Omental fat pad (tissue), 4 donors: ENCODE measurements at places on chromosomes 7 and 10. TPM values are rescaled to one million over a fixed set of nuclear protein-coding genes. Genes with fewer than 3 reads are reported as not detected.

GRCh38 chr10:46233181-46233580 lies 53.6 kb upstream of the ANTXRL start:
- no peak for DNase-seq

The TMEM236 gene
- total RNA-seq: 3.3 TPM

DNA sequence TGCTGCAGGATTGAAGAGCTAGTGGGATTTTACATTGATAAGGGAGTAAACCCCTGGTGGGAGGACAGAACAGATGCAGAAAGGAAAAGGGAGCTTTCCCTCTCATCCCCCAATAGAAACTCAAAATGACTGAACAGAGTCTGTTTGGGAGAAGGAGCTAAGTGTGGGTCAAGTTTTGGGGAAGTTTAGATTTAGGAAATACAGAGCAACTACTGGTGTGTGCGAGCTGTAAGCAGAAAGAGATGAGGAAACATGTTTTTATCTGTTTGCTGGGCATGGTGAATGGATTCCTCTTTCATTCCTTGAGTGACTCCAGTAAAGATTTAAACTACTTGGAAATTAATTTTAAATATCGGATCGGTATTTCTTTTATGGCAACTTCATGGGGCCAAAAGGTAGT lies 132.7 kb downstream of the AOAH start:
- DNase-seq: no peak

The GLI3 gene
- 15.9 TPM for total RNA-seq

The HABP2 gene
- not detected for total RNA-seq

DNA sequence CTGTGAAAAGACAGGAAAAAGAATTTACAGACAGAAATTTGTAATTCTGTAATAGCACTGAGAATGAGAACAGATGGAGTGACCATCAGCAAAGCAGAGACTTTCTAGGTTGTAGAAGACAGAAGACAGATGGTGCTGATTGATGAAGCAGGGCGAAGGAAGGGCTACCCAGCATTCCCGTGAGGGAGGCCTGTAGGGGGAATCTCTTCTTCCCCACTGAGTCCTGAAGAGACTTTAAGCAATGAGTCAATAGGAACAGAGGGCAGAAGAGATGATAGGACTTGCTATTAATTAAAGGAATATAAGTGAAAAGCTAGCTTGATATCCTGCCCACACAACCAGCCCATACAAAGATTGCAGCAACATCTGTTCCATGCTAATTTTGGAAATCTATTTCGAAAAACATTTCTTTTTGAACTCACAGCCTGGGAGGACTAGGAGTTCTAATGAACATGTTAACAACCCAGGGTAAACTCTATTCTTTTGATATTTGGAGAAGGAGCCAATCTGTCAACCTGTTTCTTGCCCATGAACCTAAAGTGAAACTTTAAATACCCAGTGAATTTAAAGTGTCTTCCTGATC lies 44.1 kb downstream of the RALA start:
- DNase-seq: no peak

- no peak for DNase-seq
Observed at GRCh38 chr10:124007102-124007772, 86.2 kb downstream of the CHST15 start.

- no peak for DNase-seq
Observed at GRCh38 chr10:95253007-95253406, 37.8 kb downstream of the PDLIM1 start.

- DNase-seq: no peak
Observed at GRCh38 chr7:107130487-107131220, 38.1 kb upstream of the HBP1 start.

GRCh38 chr7:135808206-135808605 lies 59.6 kb upstream of the FAM180A start:
- no peak for DNase-seq

The OR6V1 gene
- total RNA-seq: not detected

The CCDC146 gene
- 6.9 TPM for total RNA-seq

DNA sequence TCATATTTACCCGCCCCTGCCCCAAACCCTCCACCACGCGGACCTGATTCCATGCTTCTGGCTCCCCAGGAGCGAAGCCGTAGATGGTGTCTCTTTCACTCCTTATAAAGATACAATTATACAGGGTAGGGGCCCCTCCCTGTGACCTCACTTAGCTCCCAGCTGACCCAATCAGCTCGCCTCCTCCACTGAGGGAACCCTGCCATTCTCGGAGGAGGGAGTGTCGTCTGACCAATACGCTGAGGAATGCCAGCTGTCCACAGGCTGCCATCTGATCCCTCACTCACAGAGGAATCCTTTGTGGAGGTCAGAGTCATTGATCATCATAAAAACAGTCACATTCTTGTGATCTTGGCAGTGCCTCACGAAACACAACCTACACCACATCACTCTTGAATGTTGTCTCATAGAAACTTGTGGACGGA lies 67.5 kb upstream of the INSIG1 start:
- no peak for DNase-seq

DNA sequence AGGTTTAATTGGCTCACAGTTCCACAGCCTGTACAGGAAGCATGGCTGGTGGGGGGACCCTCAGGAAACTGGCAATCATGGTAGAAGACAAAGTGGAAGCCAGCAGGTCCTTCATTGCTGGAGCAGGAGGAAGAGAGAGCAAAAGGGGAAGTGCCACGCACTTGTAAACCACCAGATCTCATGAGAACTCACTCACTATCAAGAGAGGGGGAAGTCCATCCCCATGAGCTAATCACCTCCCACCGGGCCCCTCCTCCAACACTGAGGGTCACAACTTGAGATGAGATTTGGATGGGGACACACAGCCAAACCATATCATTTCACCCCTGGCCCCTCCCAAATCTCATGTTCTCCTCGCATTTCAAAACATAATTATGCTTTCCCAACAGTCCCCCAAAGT lies 171.9 kb upstream of the CACNA2D1 start:
- no peak for DNase-seq

DNA sequence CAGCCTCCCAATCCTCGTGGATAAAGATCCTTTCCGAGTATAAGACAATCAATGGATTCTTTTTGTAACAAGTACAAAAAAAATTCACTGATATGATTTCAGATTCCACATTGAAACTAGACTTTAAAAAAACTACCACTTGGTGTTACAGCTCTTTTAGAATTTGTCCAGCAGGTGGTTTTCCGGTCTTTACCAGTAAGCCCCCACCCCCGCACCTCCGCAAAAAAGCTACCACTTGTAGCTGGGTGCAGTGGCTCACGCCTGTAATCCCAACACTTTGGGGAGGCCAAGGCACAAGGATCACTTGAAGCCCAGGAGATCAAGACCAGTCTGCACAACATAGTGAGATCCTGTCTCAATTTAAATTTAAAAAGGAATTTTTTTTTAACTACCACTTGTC lies 19.8 kb downstream of the IGF2BP3 start:
- no peak for DNase-seq

- DNase-seq: no peak
Observed at GRCh38 chr10:132595854-132596253, 58.3 kb downstream of the INPP5A start.

The AGMO gene
- 21.1 TPM for total RNA-seq

DNA sequence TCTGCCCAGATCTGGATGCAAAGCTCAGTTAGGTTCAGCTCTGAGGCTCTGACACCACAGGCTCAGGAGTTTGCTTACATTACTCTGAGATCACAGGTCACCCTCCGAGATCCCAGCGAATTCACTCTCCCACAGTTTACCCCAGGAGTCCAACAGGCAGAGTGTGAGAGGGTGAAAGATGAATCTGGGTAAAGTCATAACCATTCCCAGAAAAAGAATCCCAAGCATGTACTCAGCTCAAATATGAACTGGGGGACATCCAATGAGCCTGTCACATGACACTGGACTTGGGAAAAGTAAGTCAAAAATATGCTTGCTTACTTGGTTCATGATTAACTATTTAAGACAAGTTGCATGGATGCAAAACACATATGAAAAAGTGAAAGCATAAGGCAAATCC lies 110.3 kb upstream of the ARID5B start:
- DNase-seq: no peak

The ASZ1 gene
- not detected for total RNA-seq

DNA sequence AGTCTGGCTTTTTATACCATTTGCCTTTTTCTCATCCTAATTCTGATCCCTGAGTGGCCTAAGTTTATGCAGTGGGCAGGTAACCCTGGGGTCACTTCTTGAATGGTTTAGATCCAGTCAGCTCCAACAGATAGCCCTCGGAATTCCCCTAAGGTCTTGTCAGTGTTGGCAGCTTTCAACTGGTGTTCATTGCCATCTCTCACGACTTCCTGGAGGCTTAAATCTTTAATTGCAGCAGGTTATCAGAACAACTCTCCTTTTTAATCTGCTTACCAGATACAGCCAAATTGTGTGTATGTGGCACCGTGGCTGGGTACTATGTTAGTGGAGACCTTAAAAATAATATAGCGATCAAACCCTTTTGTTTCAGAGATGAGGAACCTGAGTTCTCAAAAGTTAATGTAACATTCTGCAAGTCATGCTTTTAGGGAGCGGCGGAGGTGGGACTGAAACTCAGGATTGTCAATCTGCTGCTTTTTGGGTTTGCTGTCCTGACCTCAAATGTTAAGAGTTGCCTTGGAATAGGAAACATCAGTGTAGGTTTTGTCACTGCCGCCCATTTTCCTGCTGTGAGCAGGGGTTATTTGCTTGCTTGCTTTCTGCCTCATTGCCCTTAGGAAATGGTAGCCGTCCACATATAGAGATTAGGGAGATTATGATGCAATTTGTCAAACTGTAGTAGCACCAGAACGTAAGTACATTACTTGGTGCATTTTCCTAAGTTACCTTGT lies 818 bp downstream of the DLD start:
- no peak for DNase-seq

DNA sequence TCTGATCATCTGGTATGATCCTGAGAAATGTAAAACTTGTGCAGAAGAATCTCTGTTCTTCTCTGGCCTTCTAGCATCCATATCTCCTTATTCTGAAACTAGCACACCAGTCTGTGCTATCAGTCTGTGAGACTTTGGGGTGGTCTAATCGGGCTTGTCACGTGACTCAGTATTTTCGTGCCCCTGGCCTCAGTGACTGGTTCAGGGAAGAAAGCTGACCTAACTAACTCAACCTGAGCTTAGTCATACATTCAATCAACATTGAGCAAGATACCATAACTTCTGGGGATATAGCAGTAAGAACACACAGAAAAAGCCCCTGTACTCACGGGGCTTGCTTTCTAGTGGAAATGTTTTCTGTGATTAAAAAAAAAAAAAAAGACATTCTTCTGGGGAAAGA lies 109.3 kb downstream of the DKK1 start:
- DNase-seq: no peak
